Iris pigment epithelial cell (primary cell): ENCODE measurements at places on chromosomes 6 and 20.

DNA sequence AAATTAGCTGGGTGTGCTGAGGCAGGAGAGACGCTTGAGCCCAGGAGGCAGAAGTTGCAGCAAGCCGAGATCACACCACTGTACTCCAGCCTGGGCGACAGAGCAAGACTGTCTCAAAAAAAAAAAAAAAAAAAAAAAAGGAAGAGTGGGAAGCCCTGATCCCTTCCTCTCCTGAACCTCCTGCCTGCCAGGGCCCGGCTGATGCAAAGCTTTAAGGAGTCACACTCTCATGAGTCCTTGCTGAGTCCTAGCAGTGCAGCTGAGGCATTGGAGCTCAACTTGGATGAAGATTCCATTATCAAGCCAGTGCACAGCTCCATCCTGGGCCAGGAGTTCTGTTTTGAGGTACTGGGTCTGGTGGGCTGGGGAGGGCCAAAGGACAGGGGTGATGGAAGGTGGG is 15.1 kb downstream of the SYNGAP1 start:
- no peak for DNase-seq

- DNase-seq = no peak
These were observed 43.7 kb upstream of the BPIFA2 start for GRCh38 chr20:33124261-33124660.

DNA sequence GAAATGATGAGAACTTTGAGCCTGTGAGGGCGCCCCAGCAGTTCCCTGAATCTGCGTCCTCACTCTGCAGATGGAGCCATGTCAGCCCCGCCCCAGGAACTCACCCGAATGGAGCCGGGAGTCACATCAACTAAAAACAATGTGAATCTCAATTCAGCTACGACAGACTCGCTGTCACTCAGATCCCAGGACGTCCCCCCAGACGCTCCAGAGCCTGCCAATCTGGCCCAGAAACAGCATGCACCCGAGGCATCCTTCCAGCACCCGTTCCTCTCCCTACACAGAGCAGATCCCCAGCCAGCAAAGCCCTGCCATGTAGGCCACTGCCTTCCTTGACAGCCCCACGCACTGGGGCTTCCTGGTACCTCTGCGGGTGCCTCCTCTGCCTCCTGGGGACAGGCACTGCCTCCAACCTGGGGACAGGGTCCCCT is 248.0 kb downstream of the TTLL2 start:
- DNase-seq = no peak

DNA sequence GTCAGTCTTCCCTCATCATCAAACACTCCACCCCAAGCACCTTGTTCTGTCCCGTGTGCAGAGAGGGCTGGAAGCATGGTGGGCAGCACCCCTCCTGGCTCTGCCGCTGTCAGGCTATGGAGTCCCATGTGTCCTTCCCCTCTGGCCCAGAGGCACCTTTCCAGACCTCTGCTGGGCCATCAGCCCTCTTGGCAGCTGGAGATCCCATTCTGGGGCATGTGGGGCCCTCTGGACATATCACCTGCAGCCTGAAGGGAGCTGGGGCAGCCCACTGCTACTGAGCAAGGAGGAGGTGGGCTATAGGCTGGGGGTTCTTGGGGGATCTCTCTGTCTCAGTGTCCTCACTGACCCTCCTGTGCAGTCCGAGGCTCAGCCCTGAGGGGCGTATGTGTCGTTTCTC is 42.2 kb downstream of the SUN5 start:
- DNase-seq = no peak

- DNase-seq = peak; percentile 38
These were observed 125.1 kb downstream of the LY86 start for GRCh38 chr6:6713657-6714056.

GRCh38 chr6:7633361-7633760 is 43.4 kb downstream of the SNRNP48 start:
- peak; percentile 24 for DNase-seq

DNA sequence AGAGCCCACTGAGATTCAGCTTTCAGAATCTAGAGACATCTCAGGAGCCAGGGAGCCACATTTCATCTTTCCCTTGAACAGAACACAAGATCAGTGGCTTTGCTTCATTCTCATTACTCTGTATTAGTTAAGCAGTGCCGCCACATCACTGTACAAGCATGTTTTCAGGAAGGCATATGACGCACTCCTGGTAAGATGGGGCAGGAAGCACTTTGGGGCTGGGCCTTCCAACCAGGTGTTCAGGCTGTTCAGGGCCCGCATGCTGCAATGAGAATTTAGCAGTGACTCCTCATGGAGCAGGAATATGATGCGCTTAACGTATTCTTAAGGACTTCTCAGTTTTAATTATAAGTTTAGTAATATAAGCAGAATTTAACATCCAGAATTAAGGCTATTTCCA is 29.7 kb upstream of the GNRH2 start:
- DNase-seq = no peak

DNA sequence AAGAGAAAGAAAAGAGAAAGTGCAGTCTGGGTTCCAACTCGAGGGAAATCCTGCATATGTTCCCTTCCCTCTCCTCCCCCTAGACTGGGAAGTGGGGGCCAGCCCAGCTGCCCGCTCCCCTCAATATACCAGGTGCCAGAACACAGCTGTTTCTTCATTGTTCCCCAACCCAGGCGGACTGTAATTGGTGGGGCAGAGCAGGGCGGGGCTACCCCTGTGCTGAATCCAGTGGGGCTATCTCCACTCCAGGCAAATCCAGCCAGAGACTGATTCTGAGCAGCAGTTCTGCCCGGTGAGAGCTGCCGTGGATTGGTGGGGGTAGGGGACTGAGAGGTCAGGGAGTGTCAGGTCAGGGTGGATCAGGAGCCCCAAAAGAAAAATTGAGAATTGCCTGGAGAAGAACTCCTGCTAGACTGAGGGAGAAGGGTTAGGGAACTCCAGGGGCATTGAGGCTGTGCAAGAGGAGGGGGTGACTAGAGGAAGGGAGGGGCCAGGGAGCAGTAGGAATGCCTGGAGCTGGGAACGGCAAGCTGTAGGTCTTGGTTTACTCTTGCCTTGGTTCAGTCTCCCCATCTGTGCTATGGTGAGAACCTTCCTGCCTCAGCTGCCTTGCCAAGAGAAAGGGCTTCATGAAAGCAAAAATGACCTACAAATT is at the start of gene MYMX:
TSS of gene MYMX (plus strand) at position 250 of the 655 bp plus-strand sequence. CDS start 546 bp downstream, outside the sequence.
- DNase-seq = no peak

DNA sequence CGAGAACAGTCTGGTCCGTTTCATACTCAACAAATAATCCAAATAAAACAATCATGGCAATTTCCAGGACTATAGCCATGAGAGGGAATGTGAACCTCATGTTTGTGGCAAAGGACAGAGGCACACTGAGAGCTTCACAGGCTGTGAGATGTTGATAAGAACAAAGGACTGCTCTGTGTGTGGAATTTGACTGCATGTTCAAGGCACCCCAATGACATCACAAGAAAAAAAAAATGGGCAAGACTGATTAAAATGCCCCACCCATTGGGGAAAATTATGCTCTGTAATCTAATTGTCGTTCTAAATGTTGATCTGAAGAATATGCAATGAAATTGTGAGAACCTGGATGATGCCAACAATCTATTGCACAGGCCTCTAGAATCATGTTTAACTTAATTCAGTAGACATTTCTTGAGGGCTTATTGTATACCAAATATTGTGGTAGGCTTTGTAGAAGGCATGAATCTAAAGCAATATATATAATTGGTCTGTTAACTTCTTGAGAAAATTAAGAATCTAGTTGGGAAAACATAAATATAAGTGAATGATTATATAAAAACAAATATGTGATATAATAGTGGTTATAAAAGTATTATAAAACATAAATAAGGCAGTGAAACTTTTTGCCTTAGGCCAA is at the start of gene RHAG:
TSS of gene RHAG (minus strand) at position 127 of the 637 bp plus-strand sequence. CDS start at position 100, 27 bp downstream.
- no peak for DNase-seq

- no peak for DNase-seq
These were observed 632.5 kb upstream of the MMS22L start for GRCh38 chr6:97915537-97915936.

DNA sequence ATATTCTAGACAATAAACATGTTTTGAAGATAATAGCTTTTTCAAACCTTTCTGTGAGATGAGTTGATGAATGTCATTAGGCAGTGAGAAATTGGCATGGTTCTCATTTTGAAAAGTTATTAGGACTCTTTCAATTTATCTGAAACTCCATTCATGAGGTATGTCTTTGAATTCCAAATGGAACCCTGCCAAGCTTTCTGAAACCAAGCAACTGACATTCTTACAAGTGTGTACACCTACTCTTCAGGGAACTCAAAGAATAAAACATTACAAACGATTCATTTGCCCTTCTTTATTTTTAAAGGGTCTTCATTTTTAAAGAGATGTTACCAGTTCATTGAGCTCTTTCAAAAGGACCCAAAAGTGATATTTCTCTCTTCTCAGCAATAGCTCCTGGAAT is 2.1 kb upstream of the TRDN start:
- no peak for DNase-seq

- DNase-seq = peak; percentile 73
These were observed 497.7 kb upstream of the MARCKS start for GRCh38 chr6:113359155-113360140.

- no peak for DNase-seq
These were observed 8.0 kb upstream of the TNFRSF6B start for GRCh38 chr20:63688228-63689045.

DNA sequence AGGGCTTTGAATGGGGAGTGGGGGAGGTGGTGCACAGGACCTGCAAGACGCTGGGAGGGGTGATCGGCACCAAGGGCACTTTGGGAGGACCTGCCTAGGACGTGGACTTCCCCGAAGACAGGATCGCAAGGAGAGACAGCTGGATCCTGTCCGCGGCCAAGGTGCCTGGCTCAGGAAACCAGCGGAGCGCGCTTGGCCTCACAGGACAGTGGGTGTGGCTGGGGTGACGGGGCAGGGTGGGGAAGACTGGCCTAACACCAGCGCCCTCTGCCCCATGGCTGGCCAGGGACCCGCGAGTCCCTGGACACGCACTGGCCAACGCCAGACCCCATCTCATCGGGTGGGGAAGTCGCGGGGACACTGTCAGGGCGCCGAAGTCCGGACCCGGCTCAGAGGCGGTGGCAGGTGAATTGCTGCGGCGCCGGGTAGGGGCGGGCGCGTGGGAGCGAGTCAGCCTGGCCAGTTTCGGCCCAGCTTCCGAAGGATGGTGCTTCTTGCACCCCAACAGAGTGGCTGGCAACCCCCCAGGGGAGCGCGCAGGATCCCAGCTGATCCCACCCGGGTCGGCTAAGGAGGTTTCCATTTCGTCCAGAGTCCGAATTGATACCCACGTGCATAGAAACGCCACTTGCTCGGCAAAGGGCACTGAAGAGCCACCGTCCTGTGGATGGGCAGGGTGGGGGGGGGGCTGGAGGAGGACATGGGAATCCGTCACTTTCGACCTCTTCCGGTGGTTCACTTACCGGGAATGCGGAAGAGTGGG is 785 bp upstream of the THBD start:
- DNase-seq = peak; percentile 15

DNA sequence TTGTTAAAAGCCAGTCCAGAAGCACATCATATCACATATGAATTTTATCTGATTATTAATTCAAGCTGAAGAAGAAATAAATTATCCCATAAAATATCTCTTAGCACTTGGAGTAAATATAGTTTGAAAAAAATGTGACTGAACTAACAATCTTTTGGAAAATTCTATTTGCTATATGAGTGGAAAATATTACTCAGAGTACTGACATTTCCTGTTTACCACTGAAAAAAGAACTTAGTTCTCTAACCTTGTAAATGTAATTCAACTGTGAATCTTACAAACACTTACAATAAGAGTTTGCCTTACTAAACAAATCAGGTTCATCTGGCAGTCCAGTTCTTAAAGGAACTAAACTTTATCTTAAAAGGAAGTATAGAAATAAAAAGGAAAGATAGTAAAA is 44.2 kb downstream of the MOXD1 start:
- peak; percentile 78 for DNase-seq

DNA sequence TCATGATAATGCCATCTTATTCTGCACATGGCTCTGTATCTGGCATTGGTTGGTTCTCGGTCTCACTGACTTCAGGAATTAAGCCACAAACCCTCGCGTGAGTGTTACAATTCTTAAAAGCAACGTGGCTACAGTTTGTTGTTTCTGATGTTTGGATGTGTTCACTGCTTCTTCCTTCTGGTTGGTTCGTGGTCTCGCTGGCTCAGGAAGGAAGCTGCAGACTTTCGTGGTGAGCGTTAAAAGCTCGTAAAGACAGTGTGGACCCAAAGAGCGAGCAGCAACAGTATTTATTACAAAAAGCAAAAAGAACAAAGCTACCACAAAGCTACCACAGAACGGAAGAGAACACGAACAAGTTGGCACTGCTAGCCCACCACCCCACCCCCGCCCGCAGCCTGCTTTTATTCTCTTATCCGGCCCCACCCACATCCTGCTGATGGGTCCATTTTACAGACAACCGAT is 51.1 kb downstream of the MYLIP start:
- DNase-seq = no peak

- DNase-seq = no peak
These were observed 456.3 kb downstream of the MAFB start for GRCh38 chr20:40232756-40233155.

GRCh38 chr20:11311659-11312224 is 606.0 kb upstream of the BTBD3 start:
- DNase-seq = no peak

DNA sequence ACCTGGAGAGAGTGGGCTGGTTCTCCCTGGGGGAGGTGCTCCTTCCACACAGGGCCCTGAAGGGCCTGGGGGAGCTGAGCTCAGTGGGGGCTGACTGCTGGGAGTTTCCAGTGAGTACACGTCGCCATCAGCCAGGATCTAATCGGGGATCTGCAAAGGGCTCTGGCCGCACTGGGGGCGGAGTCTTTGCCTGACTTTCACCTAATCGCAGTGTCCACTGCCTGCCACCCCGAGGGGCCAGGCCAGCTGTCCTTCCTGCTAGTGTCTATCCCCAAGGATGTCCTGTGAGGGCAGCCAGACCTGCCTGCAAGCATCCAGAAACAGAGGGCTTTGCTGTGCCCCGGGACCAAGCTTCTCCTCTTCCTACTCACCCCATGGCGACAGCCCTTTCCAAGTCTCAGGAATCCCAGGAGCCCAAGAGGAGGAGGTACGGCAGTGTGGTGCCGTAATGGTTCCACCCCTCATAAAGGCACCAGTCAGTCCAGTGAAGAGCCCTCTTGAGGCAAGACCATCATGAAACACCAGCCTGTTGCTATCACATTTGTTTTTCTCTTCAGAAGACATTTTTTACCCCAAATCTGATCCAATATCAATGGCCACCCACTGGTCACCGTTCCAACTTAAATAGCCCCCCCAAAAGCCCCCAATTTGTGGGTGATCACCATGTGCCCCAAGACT is 243.1 kb upstream of the ECI2 start:
- no peak for DNase-seq

DNA sequence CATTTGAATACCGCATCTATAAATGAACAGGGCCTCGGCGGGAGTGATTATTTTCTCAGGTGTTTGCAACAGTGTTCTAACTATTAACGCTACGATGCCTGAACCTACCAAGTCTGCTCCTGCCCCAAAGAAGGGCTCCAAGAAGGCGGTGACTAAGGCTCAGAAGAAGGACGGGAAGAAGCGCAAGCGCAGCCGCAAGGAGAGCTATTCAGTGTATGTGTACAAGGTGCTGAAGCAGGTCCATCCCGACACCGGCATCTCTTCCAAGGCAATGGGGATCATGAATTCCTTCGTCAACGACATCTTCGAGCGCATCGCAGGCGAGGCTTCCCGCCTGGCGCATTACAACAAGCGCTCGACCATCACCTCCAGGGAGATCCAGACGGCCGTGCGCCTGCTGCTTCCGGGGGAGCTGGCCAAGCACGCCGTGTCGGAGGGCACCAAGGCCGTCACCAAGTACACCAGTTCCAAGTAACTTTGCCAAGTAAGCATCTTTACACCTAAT is 70.9 kb downstream of the HFE start:
- no peak for DNase-seq
